ENCODE measurements at places on chromosomes 7 and 10.
A peak's percentile ranks its signal among the peaks of the same experiment; 100 is the strongest.

DNA sequence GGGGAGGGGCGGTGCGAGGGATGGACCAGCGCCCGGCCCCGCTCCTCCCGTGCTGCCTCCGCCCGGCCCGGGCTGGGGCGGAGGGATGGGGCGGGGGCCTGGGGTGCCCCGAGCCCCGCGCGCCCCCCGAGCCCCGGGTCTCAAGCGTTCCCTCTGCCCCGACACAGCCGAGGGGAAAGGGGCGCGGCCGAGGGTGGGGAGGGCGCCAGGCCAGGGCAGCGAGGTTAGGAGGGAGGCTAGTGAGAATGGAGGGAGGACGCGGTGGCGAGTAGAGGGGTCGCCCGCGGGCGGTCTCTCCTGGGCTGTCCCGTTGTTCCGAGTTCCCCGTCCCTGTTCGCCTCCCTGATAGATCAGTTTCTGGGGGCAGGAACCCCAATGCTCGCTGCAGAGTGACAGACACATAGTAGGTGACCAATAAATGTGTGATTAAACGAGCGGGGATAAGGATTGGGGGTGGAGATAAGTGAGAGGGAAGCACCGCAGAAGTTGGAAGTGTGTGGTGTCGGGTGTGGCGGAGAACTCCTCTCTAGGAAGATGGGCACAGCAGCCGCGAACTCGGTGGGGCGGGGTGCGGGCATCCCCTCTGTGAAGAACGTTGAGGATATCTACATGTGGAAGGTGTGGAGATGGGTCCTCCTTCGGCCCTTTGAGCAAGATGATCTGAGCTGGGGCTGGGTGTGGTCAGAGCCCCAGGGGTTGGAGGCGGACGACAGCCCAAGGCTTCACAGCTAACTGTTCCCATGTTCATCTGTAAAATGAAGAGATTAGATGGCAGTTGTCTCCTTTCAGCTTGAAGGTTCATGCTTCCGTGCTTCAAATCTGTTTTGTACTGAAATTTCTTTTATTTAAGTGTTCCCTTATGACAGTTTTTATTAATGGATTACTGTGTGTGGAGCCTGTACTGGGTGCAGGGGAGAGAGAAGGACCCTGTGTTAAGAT is 580 bp downstream of the ZNF775 start:
- no peak for DNase-seq

GRCh38 chr7:98802781-98803110 is 67.1 kb downstream of the TMEM130 start:
- DNase-seq: no peak

DNA sequence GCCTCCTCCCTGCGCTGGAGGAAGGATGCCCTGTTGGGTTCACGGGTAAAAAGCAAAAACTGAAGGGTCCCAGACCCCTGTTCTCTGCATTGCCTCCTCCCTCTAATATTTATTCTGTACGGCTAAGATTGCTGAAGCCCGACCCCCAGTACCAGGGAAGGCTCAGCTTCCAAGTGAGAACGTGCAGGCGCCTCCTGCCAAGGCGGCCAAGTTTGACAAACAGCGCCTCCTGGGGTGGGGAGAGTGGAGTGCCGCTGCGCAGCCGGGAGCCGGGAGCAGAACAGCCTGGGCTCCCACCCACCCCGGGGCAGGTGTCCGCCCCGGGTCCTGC is 4.7 kb upstream of the EBF3 start:
- DNase-seq: no peak

- DNase-seq: no peak
Measured at GRCh38 chr10:115945701-115946445, 327.1 kb downstream of the GFRA1 start.

GRCh38 chr7:12490107-12490688 is 80.3 kb upstream of the SCIN start:
- peak; percentile 35 for DNase-seq

- no peak for DNase-seq
Measured at GRCh38 chr10:29950391-29950790, 109.0 kb downstream of the JCAD start.

GRCh38 chr7:132232406-132232805 is 343.9 kb downstream of the PLXNA4 start:
- DNase-seq: no peak

- DNase-seq: no peak
Measured at GRCh38 chr10:79055892-79056291, 12.9 kb upstream of the ZMIZ1 start.

DNA sequence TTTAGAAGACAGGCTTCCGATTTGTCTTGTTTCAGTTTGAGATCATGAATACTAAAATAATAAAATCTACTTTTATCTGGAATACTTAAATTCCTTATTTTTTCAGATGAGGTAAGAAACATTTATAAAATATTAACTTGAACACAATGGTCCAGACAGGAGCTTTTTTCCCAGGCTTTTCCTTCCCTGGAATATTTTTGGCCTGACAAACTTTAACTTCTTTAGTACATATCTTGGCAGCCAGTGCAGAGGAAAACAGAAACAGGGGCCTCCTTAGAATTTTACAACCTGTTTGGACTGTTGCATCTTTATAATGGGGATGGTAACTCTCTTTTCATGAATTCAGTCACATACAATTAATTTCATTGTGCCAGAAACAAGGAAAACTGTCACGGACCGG is 41.4 kb downstream of the NRP1 start:
- DNase-seq: no peak

- no peak for DNase-seq
Measured at GRCh38 chr7:34064519-34065158, 159.3 kb downstream of the BMPER start.

DNA sequence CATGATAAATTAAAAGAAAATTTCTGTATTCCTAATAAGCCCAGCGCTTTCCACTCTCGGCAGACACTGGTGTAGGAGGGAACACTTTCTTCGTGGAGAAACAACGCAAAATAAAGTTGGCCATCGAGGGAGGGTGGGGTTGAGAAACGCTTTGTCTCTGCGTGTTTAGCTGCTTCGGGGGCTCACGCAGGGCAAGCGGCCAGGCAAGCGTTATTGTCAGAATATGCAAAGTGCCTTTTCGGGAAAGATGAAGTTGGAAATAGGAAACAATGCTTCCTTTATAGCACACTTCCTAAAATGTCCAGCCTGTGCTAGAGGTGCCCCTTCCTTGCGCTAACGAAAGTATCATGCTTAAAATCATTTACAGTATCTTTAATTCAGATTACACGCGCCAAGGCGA is 1.9 kb upstream of the EBF3 start:
- no peak for DNase-seq

- DNase-seq: no peak
Measured at GRCh38 chr10:116756277-116756676, 13.9 kb upstream of the HSPA12A start.

GRCh38 chr7:113819474-113819873 is 99.3 kb downstream of the PPP1R3A start:
- no peak for DNase-seq

- DNase-seq: peak; percentile 80
Measured at GRCh38 chr10:110860576-110861241, 11.0 kb upstream of the PDCD4 start.

GRCh38 chr7:30877015-30877769 is 34.5 kb upstream of the AQP1 start:
- DNase-seq: no peak

- DNase-seq: no peak
Measured at GRCh38 chr10:22483132-22483531, 137.8 kb downstream of the SPAG6 start.

DNA sequence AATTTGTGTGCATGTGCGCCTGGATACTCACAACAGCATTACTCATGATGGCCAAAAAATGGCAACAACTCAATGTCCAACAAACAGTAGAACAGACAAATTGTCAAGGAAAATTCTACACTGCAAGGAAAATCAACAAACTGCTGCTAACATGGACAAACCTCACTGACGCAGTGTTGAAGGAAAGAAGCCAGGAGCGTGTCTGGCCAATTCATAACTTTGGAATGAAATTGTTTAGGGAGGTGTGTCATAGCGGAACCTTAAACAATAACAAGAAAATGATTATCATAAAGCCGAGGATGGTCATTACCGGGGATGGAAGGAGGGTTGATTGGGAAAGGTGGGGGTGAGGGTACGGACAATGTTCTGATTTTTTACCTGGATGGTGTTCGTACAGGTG is 29.1 kb downstream of the ALOX5 start:
- DNase-seq: no peak

DNA sequence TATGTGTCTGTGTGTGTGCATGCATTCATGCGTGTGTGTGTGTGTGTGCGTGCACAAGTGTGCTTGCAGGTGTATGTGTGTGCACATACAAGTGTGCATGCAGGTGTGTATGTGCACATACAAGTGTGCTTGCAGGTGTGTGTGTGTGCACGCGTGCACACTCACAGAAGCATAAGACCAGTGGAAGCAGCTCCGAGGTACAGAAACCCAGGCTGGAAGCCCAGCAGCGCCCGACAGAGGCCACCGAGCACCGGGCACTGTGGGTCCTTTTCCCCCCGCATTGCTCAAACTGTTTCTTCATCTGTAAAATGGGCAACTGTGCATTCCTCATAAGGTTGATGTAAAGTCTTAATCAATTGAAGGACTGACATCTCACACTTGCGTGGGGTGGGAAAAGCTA is 243.3 kb upstream of the TCERG1L start:
- no peak for DNase-seq

DNA sequence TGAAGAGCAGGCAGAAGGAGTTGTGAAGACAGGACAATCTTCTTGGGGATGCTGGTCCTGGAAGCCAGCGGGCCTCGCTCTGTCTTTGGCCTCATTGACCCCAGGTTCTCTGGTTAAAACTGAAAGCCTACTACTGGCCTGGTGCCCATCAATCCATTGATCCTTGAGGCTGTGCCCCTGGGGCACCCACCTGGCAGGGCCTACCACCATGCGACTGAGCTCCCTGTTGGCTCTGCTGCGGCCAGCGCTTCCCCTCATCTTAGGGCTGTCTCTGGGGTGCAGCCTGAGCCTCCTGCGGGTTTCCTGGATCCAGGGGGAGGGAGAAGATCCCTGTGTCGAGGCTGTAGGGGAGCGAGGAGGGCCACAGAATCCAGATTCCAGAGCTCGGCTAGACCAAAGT is 1.5 kb downstream of the CHPF2 start:
- no peak for DNase-seq

- DNase-seq: no peak
Measured at GRCh38 chr10:16384021-16384420, 52.8 kb upstream of the PTER start.

GRCh38 chr10:86285136-86285790 is 81.3 kb downstream of the GRID1 start:
- no peak for DNase-seq

- DNase-seq: no peak
Measured at GRCh38 chr7:79217976-79218626, 235.4 kb downstream of the MAGI2 start.

GRCh38 chr7:3042861-3043489 is 692 bp downstream of the CARD11 start:
- peak; percentile 59 for DNase-seq

DNA sequence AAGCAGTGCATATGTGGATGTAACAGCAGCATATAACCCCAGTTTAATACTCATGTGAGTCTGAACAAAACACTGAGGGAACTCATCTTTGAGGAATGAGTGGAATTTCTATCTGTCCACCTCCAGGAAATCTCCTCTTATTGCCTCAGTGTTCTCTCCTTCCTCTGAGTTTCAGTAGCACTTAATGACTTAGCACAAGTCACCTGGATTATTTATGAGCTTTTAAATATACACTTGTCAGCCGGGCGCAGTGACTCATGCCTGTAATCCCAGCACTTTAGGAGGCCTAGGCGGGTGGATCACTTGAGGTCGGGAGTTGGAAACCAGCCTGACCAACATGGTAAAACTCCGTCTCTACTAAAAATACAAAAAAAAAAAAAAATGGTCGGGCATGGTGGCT is 4.3 kb downstream of the LRRC20 start:
- no peak for DNase-seq

All from CD4-positive, alpha-beta T cell treated with Interferon alpha-2 for 1 hour (primary cell).